ENCODE measurements at places on chromosomes 12 and 14.

- no peak for DNase-seq
These were observed 76.9 kb downstream of the PPHLN1 start for GRCh38 chr12:42402821-42403411.

GRCh38 chr12:13194401-13195110 lies 2.0 kb upstream of the EMP1 start:
- DNase-seq = no peak

GRCh38 chr12:130266751-130267150 lies 70.9 kb upstream of the PIWIL1 start:
- no peak for DNase-seq

DNA sequence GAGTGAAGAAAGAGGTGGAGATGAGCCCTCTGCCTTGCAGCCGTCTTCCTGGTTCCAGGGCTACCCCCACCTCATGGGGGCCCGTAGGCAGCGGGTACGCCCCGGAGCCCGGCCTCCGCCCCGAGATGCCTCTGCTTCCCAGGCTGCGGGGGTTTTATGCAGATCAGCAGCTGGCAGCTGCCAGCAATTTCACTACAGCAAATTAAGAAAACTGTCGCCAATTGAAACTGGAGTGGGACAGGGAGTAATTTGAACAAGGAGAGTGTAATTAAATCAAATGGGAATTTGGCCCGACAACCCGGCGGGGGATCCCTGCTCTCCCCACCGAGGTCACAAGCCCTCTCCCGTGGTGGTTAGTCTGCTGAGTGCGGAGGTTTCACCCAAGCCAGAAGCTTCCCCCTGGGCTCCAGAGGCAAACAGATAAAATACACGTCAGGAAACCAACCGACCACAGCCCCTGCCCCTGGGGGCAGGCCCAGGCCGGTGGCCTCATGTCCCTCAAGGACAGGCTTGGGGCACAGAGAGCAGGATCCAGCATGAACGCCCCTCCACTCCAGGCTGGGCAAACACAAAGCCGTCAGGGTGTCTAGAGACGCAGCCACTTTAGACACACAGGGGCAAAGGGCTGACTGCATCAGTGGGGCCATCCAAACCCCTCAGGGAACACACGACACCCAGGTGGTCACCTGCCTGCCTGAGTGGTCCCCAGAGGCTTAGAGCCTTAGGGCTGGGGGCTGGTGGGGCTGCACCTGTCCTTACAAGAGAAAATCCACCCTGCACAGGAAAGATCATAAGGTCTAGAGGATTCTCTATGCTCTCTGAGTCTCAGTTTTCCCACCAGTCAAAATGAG lies 53.8 kb downstream of the TESC start:
- DNase-seq = no peak

GRCh38 chr14:65028937-65029336 lies 42.2 kb downstream of the FNTB start:
- no peak for DNase-seq

DNA sequence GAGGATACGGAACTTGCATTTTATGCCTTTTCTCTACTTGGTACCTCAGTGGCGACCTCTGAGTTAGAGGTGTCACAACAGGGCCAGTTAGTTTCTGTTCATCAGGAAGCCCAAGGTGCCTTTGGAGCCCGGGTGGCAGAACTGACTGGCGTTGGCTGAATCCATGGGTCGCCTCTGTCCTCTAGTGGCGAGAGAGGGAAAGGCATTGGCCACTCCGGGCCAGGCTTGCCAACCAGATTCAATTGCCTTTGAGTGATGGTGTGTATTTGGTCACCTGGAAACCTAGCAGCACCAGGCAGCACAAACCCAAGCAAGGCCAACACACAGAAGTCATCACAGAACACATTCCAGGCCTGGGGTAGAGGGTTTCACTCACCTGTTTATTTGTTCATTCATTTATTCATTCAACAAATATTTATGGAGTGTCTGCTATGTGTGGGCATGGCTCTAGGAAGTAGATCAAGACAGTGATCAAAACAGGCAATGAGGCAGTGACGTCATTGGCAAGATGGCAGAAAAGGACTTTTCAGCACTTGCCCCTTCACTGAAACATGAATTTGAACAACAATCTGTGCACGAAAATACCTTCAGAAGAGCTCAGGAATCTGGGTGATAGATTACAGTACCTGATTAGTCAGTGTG lies 40.5 kb upstream of the KCNA5 start:
- DNase-seq = no peak

DNA sequence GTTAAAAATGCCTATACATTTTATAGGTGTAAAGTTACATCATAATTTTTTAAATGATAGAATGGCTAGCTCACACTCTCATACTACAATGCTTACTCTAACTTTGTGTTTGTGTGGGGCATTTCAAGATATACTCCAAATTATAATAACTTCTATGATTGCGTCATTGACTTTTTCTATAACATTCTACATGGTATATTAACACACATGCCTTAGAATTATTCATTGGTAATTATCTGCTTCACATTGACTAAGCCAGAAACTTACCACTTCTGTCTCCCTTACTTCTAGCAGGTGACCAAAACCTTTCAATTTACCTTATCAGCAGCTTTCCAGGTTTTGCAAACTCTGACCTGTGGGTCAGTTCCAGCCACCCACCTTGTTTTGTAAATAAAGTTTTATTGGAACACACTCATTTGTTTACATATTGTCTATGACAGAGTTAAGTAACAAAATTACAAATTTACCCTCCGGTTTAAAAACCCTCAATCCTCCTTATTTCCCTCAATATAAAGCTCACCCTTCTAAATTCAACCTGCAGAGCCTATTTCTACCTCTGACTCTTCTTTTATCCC lies 12.7 kb upstream of the FLRT2 start:
- no peak for DNase-seq

GRCh38 chr14:99043756-99044155 lies 228.2 kb downstream of the BCL11B start:
- DNase-seq = no peak

DNA sequence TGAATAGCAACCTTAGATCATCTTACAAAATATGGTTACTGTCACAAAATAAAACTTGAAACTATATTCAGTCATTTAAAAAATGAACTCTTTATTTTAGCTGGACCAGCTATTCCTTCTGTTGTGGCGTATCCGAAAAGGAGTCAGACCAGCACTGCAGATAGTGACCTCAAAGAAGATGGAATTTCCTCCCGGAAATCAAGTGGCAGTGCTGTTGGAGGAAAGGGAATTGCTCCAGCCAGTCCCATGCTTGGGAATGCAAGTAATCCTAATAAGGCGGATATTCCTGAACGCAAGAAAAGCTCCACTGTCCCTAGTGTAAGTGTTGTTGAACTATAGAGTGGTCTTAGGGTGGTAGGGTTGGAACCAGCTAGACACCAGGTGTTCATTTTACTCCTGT lies 47.7 kb downstream of the CKB start:
- no peak for DNase-seq

- no peak for DNase-seq
These were observed 16.6 kb downstream of the ACTR10 start for GRCh38 chr14:58216544-58216943.

- no peak for DNase-seq
These were observed 88.7 kb downstream of the HECTD1 start for GRCh38 chr14:31118892-31119291.

DNA sequence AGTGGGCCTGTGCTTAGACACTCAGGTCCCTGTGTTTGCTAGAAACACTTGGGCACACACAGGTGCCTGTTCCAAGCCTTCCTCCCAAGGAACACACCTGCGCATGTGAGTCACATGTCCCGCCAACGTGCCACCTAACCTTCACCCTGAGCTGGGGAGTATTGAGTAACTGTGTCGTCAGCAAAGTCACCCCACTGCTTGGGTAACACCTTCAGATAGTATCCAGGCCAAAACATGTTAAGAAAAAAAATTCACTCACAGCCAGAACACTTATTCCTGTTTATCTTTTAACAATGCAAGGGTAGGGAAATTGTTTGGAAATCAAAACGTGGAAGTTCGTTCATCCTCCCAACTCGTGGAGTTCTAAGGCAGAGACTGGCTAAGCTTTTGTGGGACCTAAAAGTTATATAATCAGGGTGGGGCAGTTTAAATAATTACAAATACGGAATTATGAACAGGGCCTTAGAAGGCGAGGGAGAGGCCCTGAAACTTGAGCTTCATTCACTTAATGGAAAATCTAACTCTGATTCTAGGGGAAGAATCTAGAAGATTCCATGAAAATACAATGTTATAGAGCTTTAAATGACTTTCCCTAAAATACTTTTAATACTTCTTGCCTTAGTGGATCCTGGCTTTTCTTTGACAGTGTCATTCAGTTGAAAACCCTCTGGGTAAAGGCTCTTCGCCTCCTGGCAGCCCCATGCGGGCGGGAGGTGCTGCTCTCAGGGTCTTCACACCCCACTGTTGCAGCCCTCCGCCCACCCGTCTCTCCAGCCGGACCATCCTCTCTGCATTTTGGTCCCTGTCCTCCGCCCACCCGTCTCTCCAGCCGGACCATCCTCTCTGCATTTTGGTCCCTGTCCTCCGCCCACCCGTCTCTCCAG lies 30.3 kb upstream of the ADIPOR2 start:
- DNase-seq = peak; percentile 26

GRCh38 chr12:127150028-127150427 lies 1116.9 kb upstream of the TMEM132C start:
- DNase-seq = no peak

DNA sequence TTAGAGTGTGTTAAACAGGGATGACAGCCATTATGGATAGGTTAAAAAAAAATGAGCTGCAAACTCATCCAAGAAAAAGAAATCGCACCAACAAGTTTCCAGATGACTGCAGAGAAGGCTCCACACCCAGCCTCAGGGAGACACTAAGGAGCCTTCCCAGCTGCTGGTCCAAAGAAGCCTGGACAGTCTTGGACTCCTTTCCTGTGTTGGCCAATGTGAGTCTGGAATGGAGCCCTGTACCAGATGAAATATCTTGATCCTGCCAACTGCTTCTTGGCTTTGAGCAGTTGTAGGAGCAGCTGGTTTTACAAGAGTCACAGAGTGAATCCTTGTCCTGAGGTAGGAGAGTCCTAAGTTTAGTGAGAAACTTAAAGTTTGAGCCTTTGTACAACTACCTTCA lies 44.5 kb downstream of the SLC38A1 start:
- DNase-seq = no peak

DNA sequence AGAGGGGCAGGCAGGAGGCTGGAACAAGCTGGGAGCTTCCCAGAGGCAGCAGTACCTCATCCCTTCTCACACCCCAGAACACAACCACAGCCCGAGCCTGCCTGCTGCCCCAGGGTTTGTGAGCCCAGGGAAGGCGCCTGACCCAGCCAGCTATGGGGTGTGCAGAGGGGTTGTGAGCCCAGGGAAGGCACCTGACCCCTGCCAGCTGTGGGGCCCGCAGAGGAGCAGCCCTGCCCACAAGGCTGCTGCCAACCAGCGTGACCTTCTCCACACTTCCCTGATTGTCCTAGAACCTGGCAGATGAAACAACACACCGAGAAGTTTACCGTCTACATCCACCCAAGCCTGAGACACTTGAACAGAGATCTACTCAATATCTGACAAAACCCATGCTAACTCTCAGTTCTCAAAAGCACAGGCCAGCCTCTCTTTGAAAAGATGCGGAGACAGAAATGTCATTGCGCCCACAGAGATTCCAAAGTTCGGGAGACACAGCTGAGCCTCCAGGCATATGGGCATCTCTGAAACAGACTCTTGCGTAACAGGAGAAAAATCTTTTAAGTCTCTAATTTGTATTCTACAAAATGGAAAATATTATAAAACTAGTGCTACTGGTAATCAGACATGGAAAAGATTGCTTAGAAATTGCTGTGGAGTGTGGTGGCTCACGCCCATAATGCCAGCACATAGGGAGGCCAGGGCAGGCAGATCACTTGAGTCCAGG lies 47.3 kb downstream of the SFSWAP start:
- DNase-seq = no peak

DNA sequence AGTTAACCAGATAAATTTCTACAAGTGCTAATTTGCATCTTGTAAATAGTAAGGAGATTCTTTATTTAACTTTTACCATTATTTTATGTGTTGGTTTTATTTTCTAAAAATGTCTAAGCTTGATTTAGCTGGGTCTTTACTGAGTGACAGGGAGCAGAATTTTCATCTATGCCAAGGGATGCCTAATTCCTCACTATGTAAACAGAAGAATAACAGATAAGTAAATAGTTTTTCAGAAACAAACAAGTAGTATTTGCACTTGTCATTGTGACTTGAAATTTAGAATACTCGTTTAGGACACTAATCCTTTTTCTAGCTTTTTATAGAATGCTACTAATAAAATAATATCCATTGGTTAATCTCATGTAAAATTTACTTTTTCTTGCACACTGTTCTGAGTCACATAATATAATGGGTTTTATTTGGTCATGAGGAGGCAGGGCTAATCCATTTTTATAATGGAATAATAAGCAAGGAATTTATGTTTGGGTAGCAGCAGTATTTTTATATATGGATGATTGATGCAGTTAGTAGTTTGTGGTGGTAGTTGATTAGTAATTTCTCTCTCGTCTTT lies 746.5 kb downstream of the SLC6A15 start:
- no peak for DNase-seq

DNA sequence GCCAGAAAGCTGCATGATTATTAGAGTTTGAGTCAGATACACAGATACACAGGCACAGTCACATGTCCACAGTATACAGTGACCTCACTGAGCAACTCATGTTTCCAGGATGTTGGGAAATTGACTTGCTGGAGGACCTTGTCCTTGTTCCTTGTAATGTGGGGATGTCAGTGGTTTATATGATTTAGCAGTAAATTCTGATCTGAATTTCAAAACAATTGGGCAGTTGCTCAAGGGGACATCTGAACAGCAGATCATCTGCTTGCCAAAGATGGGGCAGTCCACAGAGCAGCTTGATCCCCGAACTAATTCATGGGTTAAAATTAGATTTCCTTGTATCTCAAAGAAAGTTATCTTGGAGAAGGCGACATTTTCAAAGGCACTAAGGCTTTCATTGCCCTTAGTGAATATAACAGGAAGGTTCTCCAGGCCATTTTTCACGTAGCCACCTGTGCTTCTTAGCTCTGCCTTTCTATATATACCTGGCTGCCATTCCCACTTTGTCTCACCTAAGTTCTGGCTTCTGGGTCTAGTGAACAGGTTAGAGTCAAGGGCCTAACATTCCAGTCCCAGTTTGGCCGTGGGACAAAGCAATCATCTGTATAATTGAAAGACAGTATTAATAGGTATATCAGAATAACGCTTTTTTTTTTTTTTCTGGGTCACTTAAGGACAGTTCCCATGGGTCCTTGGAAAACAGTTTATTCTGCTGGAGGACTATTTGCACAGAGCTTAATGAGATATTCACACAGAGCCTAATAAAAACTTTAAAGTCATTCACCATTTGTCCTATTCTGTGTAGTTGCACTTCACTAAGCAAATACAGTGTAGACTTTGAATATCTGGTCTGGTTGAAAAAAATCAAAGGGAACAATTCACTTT lies 64.9 kb upstream of the STRN3 start:
- DNase-seq = no peak

Measured in stimulated activated CD8-positive, alpha-beta memory T cell treated with anti-CD3 and anti-CD28 coated beads, Interleukin-4, amount 100 ng/mL, for 1 hour (primary cell).